Activated naive CD4-positive, alpha-beta T cell (primary cell): ENCODE measurements at places on chromosomes 4 and X.

DNA sequence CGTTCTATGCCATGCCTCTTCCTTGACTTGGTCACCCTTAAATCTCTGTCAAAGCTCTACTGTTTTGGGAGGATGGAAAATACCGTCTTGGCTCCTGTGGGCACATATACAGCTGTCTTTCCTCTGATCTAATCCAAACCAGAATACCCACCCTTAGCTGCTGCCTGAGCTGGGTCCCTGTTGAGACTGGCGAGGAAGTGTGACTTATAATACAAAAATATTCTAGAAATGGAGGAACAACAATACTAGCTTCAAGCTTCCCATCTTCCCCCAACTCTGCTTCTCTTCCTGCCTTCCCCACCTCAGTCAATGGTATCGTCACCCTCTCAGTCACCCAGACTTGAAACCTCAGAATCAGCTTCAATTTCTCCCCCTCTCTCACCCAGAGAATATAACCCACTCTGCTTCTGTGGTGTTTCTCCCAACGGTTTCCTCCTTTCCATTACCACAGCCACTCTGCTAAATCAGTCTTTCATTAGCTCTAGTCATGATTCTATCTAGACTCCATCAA, 599 bp upstream of the IL2RG start:
- no peak for DNase-seq

GRCh38 chr4:85491527-85491926, 16.6 kb downstream of the ARHGAP24 start:
- no peak for DNase-seq

DNA sequence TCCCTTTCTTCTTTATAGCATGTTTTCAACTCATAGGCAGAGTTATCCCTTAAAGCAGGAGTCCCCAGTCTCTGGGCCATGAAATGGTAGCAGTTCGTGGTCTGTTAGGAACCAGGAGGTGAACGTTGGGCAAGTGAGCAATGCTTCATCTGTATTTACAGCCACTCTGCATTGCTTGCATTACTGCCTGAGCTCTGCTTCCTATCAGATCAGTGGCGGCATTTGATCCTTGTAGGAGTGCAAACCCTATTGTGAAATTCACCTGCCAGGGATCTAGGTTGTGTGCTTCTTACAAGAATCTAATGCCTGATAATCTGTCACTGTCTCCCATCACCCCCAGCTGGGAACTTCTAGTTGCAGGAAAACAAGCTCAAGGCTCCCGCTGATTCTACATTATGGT, 39.8 kb downstream of the DTHD1 start:
- DNase-seq: no peak

- no peak for DNase-seq
Observed at GRCh38 chr4:140686796-140687195, 69.4 kb downstream of the TBC1D9 start.

- DNase-seq: no peak
Observed at GRCh38 chr4:173420324-173420752, 21.4 kb upstream of the SCRG1 start.

DNA sequence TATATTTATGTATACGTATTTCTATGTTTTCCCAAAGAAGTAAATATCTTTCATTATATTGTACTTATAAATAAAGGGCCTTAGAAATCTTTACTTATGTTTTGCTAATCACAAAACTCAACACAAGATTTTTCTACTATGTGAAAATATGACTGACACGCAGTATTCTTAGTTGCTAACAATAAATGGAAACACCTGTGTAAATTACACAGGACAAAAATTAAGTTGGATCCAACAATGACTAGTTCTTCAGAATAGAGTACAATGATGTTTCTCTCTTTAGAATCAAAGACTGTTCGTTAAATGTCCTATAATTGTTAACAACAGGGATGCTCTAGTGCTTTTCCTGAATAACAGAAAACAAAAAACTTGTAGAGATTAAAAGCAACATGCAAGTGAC, 96.1 kb downstream of the PPP3CA start:
- no peak for DNase-seq

DNA sequence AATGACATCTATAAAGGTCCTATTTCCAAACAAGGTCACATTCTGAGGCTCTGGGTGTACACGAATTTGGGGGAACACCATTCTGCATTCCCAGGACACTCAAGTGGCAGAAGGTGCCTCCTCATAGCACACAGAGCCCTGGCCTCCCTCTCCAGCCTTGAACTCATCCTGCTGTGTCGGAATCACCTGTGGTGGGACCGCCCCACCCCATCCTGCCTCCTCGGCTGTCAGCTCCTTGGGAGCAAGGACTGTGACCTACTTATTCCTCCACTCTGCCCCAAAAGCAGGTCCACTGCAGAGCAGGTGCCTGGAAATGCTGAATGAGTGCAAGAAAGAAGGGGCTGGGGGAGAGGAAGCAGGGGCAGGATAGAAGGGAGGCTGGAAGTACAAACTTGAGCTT, 33.5 kb downstream of the HTRA3 start:
- DNase-seq: no peak

DNA sequence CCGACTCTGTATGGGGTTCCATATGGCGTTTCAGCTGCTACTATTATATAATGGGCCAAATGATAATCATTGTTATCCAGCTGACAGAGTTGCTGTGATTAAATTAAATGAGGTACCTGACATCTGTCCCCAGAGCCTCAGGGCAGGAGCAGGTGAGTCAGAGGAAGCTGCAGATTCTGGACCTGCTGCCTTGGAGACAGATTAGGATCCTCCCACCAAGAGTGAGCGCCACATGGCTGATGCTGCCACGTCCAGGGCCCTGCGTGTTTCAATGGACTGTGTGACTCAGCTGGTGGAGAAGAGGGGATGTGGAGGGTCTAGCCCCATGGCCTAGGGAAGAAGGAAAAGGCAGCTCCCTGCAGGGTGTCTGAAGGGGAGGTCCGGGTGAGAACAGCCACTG, 28.3 kb upstream of the UXT start:
- no peak for DNase-seq

DNA sequence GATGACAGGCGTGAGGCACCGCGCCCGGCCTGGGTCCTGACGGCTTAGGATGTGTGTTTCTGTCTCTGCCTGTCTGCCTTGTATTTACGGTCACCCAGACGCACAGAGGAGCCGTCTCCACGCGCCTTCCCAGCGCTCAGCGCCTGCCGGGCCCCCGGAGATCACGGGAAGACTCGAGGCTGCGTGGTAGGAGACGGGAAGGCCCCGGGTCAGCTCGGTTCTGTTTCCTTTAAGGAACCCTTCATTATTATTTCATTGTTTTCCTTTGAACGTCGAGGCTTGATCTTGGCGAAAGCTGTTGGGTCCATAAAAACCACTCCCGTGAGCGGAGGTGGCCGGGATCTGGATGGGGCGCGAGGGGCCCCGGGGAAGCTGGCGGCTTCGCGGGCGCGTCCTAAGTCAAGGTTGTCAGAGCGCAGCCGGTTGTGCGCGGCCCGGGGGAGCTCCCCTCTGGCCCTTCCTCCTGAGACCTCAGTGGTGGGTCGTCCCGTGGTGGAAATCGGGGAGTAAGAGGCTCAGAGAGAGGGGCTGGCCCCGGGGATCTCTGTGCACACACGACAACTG, 1.3 kb downstream of the SHOX start:
- DNase-seq: no peak

DNA sequence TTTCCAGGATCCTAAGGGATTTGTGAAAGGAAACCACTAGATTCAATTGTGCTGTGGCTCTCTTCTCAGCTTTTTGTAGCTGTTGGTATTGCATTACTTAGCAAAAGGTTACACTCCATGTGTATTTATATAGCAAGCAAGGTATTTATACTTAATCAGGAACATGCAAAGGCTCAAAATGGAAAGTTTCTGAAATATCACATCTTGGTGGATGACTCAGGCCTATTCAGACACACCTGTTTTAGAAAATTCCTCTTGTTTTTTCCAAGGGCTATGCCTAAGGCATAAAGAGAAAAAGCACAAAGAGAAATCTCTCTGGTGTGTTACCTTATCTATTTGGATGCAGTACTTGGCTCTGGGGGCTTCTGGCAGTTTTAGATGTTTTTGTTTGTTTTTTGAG, 144.4 kb upstream of the GALNT7 start:
- no peak for DNase-seq

DNA sequence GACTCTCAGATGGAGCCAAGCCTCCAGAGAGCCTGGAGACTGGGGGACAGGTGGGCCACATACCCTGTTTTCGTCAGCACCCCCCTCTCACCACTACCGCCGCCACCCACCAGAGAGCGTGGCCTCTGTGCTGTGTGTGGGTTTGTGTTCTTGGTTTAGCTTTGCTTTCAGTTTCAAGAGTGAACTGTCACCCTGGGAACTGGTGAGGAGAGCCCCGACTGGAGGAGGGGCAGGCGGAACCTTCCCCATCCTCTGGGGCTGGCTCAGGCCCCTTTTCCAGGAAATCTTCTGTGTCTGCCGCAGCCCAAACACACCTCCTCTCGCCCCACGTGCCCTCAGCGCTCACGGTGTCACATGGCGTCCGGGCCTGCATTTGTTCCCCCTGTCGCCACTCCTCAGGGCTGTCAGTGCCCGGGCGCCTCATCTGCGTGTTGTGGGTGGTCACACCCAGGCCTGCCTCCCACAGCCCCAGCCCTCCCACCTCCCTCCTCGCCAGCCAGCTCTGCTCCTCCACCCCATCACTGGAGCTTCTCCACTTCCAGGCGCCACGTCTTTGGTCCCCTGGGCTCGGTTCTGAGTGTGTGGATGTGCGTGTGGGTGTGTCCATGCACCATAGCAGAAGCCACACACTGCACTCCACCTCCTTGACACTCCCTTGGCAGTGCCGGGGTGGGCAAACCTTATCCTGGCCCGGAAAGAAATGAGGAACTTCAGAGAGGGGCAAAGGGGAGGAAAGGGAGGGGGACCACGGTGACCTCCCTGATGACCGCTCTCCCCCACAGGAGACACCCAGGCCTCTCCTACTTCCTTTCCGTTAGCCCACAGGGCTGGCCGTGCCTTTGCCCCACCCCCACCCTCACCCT, 27.8 kb downstream of the ELF4 start:
- DNase-seq: peak; percentile 51
